ENCODE measurements at places on chromosomes 12 and 14.

GRCh38 chr14:103736546-103737431 is 21.2 kb downstream of the ZFYVE21 start:
- DNase-seq: no peak

GRCh38 chr12:53122961-53123468 is 19.7 kb downstream of the SOAT2 start:
- no peak for DNase-seq

- DNase-seq: no peak
Measured at GRCh38 chr14:22232933-22233332, 356.1 kb downstream of the DAD1 start.

DNA sequence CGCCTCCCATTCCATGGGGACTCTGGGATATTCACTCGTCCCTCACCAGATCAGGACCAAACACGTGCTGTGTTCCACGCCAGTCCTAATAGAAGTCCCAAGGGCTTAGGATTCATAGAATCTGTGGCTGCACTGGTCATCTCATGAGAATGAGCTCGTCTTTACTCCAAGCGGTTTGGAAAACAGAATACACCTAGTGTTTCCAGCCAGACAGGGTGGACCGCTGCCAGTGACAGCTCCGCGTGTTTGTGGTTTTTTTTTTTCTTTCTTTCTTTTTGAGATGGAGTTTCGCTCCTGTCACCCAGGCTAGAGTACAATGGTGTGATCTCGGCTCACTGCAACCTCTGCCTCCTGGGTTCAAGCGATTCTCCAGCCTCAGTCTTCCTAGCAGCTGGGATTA is 75.1 kb downstream of the GLT1D1 start:
- DNase-seq: no peak

DNA sequence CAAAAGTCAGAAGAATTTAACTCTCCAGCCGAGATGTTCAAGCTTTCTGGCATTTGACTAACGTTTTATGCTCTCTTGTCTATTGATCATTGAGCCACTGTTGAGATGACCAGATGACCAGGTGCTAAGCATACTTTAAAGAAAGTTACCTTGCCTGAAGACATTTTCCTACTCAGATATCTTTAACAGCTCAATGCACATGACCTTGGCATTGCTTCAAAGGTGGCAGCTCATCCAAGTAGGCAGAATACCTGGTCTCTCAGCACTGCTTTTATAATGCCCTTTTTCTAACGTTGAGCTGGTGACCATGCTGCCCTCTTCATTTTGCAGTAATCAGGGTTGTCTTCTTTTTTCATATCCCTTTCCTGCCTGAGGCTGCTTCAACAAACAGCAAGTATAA is 358.1 kb downstream of the RAD51B start:
- no peak for DNase-seq

- DNase-seq: no peak
Measured at GRCh38 chr14:23984891-23985602, 3.7 kb upstream of the DHRS4L2 start.

GRCh38 chr12:125351788-125352187 is 286.6 kb downstream of the AACS start:
- DNase-seq: no peak

- DNase-seq: no peak
Measured at GRCh38 chr12:113889076-113889475, 77.0 kb downstream of the RBM19 start.

- DNase-seq: no peak
Measured at GRCh38 chr12:122861587-122861970, 26.3 kb downstream of the HIP1R start.
